Stimulated activated CD4-positive, alpha-beta T cell treated with anti-CD3 and anti-CD28 coated beads, Interleukin-15, amount 100 ng/mL, for 1 hour (primary cell): ENCODE measurements at places on chromosomes 1 and 21.

- DNase-seq, result no peak
Measured at GRCh38 chr1:36300526-36300925, 5.6 kb upstream of the SH3D21 start.

GRCh38 chr1:69523032-69523431 lies 44.7 kb upstream of the LRRC7 start:
- no peak for DNase-seq

DNA sequence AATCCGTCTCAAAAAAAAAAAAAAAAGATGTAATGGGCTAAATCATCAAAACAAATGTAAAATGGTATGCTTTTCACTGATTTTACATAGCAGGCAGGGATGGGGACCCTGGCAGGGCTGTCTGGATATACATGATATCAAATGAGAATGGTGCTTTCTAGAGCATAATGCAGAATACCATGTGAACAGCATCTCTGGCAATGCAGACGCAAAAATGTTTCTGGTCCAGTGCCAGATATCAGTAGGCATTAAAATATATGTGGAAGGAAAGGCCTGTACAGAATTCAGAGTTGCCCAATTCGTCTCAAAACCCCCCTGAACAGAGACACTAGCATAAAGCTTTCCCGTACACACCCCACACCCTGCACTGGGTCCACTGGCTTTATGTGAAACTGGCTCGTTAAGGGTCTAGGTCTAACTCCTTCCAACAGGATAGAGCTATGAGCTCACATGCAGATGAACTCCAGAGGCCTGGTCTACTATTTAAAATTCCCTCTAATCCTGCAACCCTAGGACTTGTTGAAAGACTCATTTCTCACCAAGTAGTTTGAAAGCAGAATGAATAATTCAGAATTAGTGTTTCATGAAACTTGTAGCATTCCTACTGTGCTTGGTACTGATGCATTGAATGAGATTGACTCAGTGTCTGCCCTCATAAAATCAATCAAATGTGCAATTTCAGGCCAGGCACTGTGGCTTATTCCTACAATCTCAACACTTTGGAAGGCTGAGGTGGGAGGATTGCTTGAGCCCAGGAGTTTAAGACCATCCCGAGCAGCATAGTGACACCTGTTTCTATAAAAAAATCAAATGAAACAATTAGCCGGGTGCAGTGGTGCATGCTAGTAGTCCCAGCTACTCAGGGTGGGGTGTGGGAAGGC lies 2.6 kb upstream of the MYSM1 start:
- DNase-seq, result no peak

DNA sequence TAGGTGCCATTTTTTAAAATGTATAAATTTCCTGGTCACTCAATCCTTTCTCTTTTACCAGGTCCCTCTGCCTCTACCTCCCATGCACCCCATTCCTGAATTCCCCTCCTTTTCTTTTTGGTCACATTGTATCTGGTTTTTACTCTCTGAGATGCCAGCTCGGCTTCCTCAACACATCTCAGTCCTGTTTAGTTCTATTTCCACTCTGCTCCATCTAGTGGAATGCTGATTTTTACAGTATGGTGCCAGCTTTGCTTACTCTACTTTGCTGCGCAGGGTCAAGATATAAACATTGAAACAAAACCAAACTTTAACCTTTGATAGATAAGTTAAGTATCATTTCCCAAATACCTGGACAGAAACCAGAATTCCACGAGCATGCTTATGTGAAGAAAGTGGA lies 96.0 kb downstream of the ESRRG start:
- DNase-seq, result no peak

GRCh38 chr1:37410815-37411214 lies 63.6 kb upstream of the ZC3H12A start:
- DNase-seq, result no peak

DNA sequence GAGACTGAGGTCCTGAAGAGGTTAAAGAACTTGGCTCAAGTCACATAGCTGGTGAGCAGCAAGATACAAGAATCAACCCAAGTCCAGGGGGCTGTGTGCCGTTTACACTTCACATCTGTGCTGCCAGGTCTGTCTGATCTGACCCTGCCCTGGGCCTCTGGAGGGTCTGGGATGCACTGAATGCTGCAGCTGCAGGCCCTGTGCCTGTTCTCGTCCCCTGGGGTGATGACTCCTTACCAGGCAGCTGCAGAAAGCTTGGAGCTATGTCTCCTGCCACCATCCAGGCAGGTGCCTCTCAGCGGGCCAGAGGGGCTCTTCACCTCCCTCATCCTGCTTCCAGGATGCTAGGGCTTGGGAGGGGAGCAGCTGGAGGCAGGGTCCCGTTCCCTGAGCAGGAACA lies 63.5 kb downstream of the LRRN2 start:
- DNase-seq, result no peak
